ENCODE measurements at places on chromosomes 5 and 9.

DNA sequence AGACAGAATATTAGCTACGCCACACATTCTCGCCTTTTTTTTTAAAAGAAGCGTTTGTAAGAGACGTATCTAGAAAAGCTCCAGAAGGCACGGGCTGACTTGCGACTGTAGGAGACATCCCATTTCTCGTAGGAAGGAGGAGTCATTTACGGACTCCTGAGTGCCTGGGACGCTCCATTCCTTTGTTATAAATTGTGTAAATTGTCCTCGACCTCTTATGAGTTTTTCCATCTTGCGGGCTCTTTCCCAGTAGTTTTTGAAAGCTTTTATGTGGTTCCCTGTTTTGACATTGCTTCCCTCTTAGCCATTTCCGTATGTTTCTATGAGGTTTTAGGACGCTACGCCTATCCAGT is 1.0 kb downstream of the RABL6 start:
- DNase-seq: no peak

GRCh38 chr9:124457887-124458431 is 7.7 kb downstream of the ADGRD2 start:
- no peak for DNase-seq

DNA sequence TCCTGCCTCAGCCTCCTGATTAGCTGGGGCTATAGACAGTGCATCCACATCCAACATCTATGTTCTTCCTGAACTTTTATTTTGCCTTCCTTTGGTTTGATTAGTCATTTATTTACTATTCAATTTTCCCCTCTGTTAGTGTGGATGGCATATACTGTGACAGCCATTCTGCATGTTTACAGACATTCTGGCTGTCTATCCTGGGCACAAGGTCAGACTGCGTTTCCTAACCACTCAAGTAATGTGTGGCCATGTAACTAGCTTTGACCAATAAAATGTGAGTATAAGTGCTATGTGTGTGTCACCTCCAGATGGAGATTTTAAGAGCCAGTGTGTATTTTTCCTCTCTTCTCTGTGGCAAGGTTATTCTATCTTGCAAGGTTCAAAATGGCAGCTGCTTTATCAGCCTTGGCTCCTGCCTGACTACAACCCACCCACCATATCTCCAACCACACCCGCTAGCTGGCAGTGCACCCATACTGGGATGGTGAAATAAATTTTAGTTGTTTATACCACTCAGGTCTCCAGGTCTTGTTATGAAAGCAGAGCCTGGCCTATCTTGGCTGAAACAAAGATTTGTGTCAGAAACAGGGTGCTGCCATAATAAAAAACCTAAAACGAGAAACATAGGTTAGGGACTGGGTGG is 32.2 kb downstream of the PDE6A start:
- no peak for DNase-seq

DNA sequence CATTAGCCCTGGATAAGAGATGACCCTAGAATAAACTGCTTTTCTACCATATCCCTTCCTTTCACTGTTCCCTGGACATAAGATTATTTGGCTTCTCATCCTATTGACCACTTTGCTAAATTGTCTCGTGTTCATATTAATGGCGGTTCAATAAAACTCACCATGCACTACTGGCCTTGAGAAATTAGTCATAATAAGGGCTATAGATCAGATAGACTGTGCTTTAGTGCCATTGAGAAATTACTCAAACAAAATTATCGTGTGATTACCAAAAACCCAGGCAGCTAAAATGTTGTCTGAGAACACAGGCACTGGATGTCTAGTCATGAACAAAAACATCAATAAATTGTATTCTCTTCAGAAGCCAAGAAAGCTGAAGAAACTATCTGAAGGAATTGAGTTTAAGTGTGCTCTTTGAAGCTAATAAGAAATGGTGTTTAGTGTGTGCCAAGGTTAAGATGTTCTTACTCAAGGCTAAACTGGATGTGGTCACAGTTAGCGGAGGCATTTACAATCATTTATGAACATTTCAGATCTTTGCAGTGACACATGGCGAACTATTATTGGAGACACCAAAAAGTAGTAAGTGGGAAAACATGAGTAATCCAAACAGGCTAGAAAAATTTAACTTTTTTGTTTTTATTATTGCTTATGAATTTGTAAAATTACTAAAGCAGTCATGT is 460.4 kb upstream of the RORB start:
- no peak for DNase-seq

DNA sequence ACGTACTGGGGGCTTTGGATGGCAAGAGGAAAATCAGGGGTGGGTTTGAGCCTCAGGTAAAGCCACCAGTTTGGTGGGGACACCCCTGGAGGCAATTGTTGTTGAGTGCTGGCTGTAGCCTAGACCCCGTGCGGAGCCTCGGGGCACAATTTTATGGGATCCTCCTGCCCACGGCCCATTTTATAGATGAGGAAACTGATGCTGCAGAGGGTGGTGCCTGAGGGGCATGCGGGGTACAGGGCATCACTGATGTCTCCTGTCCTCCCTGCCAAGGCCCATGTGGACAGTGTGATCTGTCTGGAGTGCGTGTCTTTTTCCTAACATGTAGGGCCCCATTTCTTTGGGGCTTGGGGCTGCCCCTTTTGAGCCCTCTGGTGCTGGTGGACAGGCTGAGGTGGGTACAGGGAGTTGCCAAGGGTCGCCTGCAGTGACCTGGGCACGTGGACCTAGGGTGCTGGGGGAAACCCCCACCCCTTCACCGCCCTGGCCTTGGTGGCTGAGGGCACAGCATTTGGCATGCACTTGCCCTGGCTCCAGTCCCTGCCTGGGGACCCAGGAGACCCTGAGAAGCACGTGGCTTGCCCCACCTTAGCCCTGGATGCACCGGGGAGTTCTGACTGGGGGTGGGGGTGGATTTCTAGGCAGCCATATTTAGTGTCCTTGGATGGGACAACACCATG is 22.1 kb downstream of the WNK2 start:
- DNase-seq: no peak

DNA sequence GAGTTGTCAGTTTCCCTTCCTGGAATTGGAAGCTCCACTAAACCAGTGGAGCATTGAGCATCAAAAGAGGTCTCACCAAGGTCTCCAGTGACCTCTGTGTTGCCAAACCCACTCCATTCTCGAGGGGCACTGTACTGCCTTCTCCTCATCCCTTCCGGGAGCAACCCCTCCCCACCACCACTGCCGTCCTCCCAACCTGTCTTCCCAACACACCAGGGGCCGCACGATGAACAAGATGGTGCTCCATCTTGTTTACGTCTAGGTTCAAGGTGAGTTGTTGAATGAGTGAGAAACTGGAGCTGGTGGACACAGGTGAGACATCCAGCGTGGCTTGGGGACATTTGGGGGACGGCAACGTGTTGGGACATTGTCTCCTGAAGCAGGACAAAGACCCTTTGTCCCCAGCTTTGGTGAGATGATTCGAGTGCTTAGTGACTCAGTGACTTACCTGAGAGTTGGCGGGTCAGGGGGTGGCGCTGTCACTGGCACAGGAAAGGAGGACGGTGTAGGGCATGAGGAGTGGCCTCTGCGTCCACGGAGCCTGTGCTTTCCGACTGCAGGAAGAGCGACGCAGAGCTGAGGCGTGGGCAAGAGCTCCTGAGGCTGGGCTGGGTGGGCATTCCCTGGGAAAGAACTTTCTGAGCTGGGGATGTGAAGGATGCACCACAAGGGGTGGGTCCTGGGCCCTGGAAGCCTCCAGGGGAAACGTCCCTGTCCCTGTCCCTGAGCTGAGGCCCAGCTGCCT is 44.8 kb upstream of the RNU6ATAC start:
- no peak for DNase-seq

DNA sequence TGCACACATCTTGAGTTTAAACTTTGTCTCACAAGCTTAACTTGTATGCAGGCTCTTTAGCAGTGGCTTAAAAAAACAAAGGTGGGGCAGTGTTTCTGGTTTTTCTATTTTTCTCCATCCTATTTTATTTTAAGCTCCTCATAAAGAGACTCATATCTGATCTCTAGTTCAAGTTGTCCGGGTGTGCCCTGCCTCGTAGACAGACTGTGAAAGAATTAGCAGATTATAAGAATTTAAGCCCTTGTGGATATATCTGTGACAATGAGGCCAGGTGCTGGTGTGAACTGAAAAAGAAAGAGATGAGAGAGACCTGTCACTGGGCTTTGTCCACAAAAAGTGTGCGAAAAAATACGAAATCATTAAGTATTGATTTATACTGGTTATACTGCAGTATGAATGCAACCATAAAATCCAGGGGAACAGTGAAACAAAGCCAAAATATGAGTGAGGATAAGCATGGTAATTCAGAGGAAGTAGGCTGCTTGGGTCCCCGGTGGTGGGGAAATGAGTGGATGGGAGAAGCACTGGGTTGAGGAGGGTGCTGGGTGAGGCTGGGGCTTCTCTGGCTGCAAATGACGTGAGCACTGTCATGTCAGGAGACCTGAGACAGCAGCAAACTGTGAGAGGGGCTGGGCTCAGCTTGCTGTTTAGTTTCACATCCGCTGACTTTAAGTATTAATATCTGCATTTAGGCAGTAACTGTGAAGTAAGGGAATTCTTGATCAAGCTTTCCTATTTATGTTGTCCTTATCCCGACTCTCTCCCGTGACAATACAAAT is 179.7 kb upstream of the ANKRD55 start:
- DNase-seq: no peak

- DNase-seq: no peak
Observed at GRCh38 chr5:39164529-39165402, 54.6 kb downstream of the FYB1 start.

DNA sequence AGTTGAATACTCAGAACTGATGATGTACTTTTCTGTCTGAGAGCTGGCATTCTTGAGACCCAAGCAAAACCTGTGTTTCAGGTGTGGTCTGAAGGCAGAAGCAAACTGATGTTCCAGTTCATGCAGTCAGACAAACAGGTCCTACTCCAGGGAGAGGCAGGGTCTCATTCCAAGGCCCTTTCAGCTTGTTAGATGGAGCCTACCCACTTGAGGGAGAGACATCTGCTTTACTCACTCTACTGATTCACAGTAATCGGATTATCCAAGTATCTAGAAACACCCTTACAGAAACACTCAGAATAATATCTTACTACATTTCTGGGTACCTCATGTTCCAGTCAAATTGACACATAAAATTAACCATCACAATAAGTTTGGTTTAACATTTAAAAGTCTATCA is 207.8 kb downstream of the KDM4C start:
- DNase-seq: no peak

- no peak for DNase-seq
Observed at GRCh38 chr5:15717001-15717400, 217.0 kb downstream of the FBXL7 start.

DNA sequence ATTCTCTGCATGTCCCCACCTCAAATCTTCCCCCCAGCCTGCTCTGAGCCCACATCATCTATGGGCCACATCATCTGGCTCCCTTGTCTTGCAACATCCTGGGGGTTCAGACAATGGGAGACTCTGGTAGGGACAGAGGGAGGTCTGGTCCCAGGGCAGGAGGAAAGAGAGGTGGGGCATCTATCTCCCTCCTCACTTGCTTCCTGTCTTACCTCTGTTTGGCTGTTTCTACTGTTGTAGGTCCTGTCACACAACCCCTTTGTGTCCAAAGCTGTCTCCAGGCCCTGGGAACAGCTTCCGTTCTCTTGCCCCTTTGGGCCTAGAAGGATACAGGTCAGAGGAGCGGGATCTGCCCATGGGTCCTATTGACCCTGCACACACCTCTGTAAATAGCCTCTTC is 227.2 kb downstream of the NSG2 start:
- DNase-seq: no peak

- no peak for DNase-seq
Observed at GRCh38 chr9:115133649-115134048, 15.7 kb upstream of the TNC start.

DNA sequence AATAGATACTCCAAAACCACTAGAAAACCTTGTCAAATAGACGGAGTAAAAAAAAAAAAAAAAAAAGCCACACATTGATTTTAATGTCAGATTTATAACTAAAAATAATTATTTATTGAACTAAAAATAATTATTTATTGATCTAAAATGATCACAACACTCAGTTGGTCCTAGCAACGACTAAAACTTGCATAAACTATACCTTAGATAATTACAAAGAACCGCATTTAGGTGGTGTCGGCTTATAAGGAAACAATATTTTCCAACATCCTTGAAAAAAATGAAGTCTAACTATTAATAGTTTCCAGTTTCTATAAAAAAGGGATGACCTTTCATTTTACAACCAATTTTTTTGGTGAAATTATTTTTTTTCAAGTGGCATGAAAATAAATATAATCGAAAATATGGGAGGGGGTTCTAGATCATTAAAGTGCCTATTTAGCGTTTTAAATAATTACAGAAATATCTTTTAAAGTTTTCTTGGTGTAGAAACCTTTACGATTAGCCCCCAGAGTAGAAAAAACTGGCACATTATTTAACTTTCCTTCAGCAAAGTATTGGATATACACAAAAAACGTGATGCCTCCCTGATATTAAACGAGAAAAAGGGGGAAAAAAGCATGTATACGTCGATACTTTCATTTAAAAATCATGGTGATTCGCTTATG is 3.7 kb downstream of the ARRDC3 start:
- no peak for DNase-seq

DNA sequence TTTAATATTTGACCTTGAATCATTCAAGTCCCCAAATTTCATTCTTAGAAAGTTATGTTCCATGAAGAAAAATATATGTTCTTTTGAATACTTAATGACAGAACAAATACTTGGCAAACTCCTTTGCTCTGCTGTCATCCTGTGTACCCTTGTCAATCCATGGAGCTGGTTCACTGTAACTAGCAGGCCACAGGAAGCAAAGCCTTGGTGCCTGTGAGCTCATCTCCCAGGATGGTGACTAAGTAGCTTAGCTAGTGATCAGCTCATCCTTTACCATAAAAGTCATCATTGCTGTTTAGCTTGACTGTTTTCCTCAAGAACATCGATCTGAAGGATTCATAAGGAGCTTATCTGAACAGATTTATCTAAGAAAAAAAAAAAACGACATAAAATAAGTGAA is 65.4 kb downstream of the WDR41 start:
- DNase-seq: no peak

DNA sequence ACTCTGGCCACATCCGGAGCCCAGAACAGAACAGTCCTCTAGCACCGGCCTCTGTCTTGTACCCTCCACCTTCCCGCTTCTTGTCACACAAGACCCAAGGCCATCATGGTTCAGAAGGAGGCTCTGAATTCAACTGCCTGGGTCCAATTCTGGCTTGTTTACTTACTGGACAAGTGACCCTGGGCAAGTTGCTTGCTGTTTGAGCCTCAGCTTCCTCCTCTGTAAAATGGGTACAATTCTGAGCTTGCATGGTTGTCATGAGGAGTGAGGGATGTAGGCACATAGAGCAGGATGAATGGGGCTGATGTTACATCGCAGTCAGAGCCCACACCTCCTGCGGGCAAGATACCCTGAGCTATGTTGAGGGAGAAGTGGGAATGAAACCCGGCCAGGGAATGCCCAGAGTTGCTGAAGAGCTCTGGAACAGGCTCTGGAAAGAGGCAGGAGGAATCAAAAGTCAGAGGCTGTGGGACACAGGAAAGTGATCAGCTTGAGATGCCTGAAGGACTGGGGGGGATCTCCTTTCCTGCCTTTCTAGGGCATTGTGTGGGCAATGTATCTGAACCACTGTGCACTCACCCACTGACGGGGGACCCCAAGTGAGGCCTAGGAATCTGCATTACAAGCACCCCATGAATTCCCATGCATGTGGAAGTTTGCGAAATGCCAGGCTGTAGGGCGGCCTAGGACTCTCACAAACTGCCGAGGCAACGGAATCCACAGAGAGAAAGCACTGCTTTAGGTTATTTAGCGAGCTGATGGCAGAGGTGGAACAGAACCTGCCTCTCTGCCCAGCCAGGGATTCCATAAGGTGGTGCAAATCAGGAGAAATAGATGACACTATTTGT is 29.4 kb upstream of the IL17B start:
- DNase-seq: no peak

Data from activated T-cell treated with anti-CD3 and anti-CD28 coated beads for 48 hours (primary cell).